ENCODE measurements at places on chromosomes 3 and 15. TPM values are rescaled to one million over a fixed set of nuclear protein-coding genes. Genes with fewer than 3 reads are reported as not detected.

DNA sequence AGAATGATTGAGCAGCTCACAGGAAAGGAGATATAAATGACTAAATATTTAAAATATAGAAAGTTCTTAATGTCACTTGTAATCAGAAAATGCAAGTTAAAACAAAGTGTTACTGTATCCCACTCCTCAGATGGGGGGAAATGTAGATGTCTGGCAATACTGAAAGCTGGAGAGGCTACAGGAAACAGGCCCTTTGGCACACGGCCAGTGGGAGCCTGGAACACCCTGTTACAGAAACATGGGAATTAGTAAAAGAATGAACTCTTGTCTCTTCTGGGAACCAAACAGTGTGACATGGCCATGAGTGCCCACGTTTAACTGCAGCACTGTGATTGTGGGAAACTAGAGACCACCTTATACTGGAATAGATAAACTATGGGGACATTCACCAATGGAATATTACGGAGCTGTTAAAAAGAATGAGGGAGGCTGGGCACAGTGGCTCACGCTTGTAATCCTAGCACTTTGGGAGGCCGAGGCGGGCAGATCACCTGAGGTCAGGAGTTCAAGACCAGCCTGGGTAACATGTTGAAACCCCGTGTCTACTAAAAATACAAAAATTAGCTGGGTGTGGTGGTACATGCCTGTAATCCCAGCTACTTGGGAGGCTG lies 50.2 kb downstream of the CDCP1 start:
- DNase-seq = no peak

GRCh38 chr3:58188921-58189451 lies 21.8 kb downstream of the DNASE1L3 start:
- no peak for DNase-seq

MAP1A gene
- total RNA-seq = 1.1 TPM

GRCh38 chr3:114393367-114394072 lies 99.7 kb downstream of the TIGIT start:
- DNase-seq = no peak

DNA sequence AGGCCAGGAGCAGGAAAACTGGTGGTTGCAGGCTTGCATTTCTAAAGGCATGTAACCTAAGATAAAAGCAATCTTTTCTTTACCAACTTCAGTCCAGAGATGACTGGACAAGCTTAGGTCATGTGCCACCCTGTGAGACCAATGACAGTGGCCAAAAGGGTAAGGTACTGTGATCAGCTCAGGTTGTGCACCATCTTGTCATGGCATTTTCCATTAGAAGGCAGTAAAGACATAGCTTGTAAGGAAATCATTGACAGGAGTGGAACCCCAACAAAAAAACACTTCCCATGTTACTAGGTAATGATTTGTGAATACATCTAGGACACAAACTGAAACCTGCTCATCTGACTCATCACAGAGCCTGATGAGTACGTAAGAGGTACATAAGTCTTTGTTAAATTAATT lies 35.2 kb downstream of the SSR3 start:
- DNase-seq = no peak

ZIC4 gene
- total RNA-seq = 1.9 TPM

- DNase-seq = no peak
Measured at GRCh38 chr3:141489203-141489602, 2.4 kb downstream of the RASA2 start.

CX3CR1 gene
- 0.37 TPM for total RNA-seq
